ENCODE measurements at places on chromosomes 12 and 14. TPM values are rescaled to one million over a fixed set of nuclear protein-coding genes. Genes with fewer than 3 reads are reported as not detected.

DNA sequence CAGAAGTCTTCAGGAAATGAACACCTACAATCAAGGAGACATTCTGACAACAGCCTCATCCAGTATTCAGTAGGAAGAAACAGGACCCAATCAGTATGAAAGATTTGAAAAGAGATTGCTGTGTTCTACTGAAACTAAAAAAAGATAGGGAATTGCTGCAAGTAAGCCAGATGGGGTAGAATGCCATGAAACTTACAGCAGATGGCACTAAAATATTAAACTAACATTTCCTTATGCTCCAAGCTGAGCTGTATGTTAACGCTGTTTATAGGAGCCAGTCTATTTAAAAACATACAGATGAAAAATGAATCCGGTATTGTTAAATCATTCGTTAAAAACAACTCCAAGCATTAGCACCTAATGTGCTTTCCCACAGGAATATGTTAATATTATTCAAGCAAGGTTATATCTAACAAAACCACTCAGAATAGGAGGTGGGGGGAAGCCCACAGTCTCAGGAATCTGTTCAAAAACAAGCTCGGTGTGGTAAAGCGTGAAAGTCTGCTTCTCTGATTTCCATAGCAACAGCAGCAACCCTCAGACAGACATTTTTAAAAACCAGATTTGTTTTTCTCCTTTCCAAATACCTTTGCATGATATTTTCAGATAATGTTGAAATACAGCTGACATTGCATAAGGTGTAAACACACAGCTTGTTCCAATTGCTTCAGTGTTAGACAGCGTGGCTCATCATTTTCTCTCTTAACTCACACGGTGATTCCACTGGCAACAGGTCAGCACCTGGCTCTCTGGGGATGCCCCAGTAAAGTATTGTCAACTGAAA, 131.4 kb upstream of the CCDC175 start:
- no peak overlapping the region for H3K4me3 ChIP-seq
- H3K36me3 ChIP-seq: no peaks in the 10 kb centered on the region
- H3K27ac ChIP-seq: no peak overlapping the region
- DNase-seq: no peak
- no peaks in the 10 kb centered on the region for H3K27me3 ChIP-seq

- H3K27me3 ChIP-seq: no peaks in the 10 kb centered on the region
- H3K36me3 ChIP-seq: no peaks in the 10 kb centered on the region
- H3K4me3 ChIP-seq: no peak overlapping the region
Observed at GRCh38 chr14:56205881-56206280, 87.7 kb downstream of the PELI2 start.

DNA sequence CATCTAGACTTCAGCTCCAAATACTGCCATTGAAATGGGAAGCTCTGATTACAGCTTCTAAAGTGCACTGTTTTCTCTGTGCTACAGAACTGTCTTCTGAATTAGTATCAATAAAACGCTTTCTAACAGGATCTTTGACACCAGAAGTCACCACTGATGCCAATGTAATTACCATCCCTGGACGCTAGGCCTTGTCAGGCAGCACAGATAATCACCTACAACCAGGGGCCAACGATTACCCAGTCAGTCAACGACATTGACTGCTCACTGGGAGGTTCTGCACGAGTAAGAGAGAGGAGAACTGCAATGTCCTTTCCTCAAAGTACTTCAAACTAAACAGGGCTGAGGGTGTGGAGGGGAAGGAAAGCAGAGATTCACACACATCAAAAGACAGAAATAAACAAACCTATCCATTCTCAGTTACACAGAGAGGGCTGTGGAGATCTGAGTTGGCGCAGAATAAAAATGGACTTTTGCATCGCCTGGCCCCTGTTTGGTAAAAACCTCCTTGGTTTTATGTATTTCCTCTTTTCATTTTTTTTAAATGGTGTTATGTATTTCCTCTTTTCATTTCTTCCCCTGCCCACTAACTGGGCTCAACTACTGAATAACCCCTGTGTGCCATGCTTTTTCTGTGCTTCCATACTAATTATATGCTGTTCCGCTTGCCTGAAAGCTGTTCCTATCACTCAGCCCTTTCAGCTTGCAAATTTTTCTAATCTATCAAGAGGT, 492.2 kb downstream of the APAF1 start:
- no peak overlapping the region for H3K27ac ChIP-seq
- no peaks in the 10 kb centered on the region for H3K36me3 ChIP-seq
- H3K27me3 ChIP-seq: no peaks in the 10 kb centered on the region
- H3K4me1 ChIP-seq: no peaks in the 10 kb centered on the region
- no peak for DNase-seq

DNA sequence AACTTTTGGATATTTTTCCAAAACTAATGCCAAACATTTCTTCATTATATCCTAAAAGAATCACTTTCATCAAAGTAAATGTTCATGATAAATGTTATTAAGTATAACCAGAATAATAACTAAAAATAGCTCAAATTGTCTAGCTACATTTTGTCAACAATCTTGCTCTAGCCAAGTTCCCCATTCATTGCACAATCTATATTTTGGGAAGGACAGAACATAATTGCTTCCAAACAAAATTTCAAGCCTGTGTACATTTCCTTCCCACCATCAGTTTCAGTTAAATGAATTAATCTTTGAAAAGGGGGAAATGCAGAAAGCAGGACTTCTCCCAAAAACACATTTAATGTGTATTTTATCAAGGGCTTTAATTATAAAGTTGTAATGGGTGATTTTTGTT, 98.0 kb upstream of the PLEKHG7 start:
- H3K4me3 ChIP-seq: no peak overlapping the region
- no peak overlapping the region for H3K27ac ChIP-seq
- DNase-seq: no peak
- H3K4me1 ChIP-seq: peaks cover 7% of the 10 kb centered on the region

GRCh38 chr14:59130462-59130861, 58.0 kb upstream of the DAAM1 start:
- H3K4me1 ChIP-seq: no peaks in the 10 kb centered on the region
- H3K4me3 ChIP-seq: no peak overlapping the region
- no peaks in the 10 kb centered on the region for H3K36me3 ChIP-seq
- H3K27me3 ChIP-seq: peaks cover 38% of the 10 kb centered on the region

GRCh38 chr12:49907352-49907751, 3.7 kb upstream of the FAIM2 start:
- H3K27me3 ChIP-seq: peaks cover 30% of the 10 kb centered on the region
- no peaks in the 10 kb centered on the region for H3K36me3 ChIP-seq
- DNase-seq: no peak
- peaks cover 10% of the 10 kb centered on the region for H3K4me1 ChIP-seq

GRCh38 chr14:35578639-35579038, 44.7 kb downstream of the INSM2 start:
- H3K36me3 ChIP-seq: peaks cover 12% of the 10 kb centered on the region
- no peak overlapping the region for H3K4me3 ChIP-seq
- H3K27me3 ChIP-seq: no peaks in the 10 kb centered on the region
- no peak for DNase-seq
- H3K27ac ChIP-seq: no peak overlapping the region
- H3K4me1 ChIP-seq: peaks cover 3% of the 10 kb centered on the region

- no peaks in the 10 kb centered on the region for H3K4me1 ChIP-seq
- H3K36me3 ChIP-seq: no peaks in the 10 kb centered on the region
- DNase-seq: no peak
- H3K27ac ChIP-seq: no peak overlapping the region
- peaks cover 6% of the 10 kb centered on the region for H3K27me3 ChIP-seq
Observed at GRCh38 chr12:102776041-102776440, 141.0 kb downstream of the PAH start.

DNA sequence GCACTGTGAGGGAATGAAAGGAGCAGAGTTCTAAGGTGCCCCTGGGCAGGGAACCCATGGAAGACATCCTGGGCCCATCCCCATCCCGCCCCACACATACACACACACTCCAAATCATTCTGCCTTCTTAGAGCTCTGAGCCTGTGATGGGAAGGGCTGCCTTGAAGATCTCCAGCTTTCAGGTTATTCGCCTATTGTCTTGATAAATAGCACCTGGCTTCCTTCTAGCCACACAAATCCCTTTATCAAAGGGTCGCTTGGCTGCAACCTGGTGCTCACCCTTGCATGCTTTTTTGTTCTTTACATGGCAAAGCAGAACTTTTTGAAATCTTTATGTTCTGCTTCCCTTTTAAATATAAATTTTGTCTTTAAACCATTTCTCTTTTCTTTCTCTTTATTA, 112.2 kb upstream of the TMTC1 start:
- H3K27me3 ChIP-seq: no peaks in the 10 kb centered on the region
- H3K4me3 ChIP-seq: no peak overlapping the region
- H3K36me3 ChIP-seq: no peaks in the 10 kb centered on the region
- DNase-seq: no peak

DNA sequence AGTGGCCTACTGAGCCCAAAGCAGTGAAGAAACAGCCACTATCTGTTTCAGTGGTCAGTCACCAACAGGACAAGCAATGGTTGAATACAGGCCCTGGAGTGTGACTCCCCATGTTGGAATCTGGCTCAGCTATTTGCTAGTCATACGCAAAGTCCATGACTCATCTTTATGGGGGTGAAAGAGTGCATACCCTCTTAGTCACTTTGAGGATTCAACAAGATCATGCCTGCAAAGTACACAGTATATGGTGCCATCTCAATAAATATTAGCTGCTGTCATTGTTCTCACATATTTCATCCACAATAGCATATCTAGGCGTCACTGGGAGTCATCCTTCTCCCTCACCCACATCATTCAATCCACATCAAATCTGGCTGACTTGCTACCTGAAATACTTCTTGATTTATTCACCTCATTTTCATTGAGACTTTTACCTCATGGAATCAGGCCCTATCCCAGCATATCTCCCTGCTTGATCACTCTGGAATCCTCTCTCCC, 26.4 kb upstream of the STAB2 start:
- H3K4me3 ChIP-seq: no peak overlapping the region
- H3K27me3 ChIP-seq: peaks cover 9% of the 10 kb centered on the region
- no peaks in the 10 kb centered on the region for H3K4me1 ChIP-seq
- H3K36me3 ChIP-seq: no peaks in the 10 kb centered on the region

- H3K27me3 ChIP-seq: no peaks in the 10 kb centered on the region
- H3K4me1 ChIP-seq: peaks cover 40% of the 10 kb centered on the region
- peak overlapping the region; percentile 45 for H3K4me3 ChIP-seq
- peaks cover 6% of the 10 kb centered on the region for H3K36me3 ChIP-seq
- no peak for DNase-seq
Observed at GRCh38 chr12:92046557-92047392, 98.9 kb downstream of the BTG1 start.

DNA sequence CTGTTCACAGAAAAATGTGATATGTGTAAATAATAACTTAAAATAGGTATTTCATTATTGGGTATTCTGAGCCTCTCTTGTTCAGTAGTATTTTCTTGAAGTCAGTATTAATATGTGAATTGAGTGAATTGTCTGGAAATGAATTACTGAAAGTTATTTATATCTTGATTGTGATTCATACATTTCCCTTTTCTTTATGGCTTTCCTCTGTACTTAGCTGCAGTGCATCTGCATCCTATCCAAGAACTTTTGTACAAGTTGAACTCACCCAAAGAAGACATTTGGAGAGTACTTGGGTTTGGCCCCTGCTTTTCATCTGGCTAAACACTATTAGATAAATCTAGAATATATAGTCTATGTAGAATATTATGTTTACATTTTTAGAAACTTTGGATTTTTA, 326.0 kb downstream of the RAD51B start:
- H3K36me3 ChIP-seq: peaks cover 12% of the 10 kb centered on the region
- no peak overlapping the region for H3K27ac ChIP-seq
- no peaks in the 10 kb centered on the region for H3K4me1 ChIP-seq
- no peak overlapping the region for H3K4me3 ChIP-seq
- no peaks in the 10 kb centered on the region for H3K27me3 ChIP-seq

GRCh38 chr12:96271469-96272199, 77.5 kb downstream of the ELK3 start:
- no peak overlapping the region for H3K27ac ChIP-seq
- no peak for DNase-seq
- H3K27me3 ChIP-seq: no peaks in the 10 kb centered on the region
- peaks cover 56% of the 10 kb centered on the region for H3K36me3 ChIP-seq
- H3K4me3 ChIP-seq: no peak overlapping the region

- H3K36me3 ChIP-seq: no peaks in the 10 kb centered on the region
- no peak overlapping the region for H3K4me3 ChIP-seq
- peak; percentile 45 for DNase-seq
- H3K27ac ChIP-seq: no peak overlapping the region
- no peaks in the 10 kb centered on the region for H3K27me3 ChIP-seq
- H3K4me1 ChIP-seq: no peaks in the 10 kb centered on the region
Observed at GRCh38 chr12:91326058-91327027, 143.7 kb upstream of the DCN start.

DNA sequence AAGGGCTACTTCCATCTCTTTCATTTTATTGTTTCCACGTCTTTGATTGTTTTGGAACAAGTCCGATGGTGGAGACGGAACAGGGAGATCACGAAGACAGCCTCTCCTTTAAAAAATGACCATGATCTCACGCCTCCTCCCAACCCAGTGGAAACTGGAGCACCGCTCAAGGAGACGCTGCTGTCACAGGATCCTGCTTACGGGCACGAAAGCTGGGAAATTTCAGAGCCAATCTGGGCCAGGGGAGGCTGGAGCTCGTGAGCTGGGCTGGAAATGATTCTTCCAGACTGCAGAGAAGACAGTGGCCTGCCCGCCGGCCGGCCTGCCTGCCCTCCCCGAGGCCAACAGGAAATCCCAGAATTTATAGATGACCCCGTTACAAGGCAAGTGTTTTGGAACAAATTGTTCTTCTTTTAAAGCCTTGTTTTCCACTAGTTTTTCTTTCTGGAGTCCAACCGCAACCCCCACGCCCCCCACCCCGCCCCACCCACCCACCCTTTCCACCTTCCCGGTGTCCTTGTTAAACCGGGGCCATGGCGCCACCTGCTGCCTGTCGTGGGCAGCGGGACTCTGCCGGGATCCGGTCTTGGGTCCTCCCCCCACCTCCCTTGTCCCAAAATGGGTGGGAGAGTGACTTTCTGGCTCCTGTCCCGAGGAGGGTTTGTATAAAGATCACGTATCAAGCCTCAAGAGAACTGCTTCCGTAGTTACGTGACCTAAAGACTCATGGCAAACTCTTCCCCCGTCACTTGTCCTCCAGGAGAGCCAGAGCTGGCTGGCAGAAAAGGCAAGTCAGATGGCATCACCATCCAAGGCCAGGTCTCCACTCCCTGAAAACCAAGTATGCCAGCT, 40.3 kb downstream of the MAP1LC3B2 start:
- no peak overlapping the region for H3K27ac ChIP-seq
- peak; percentile 69 for DNase-seq
- H3K27me3 ChIP-seq: peaks cover 5% of the 10 kb centered on the region
- no peak overlapping the region for H3K4me3 ChIP-seq

DNA sequence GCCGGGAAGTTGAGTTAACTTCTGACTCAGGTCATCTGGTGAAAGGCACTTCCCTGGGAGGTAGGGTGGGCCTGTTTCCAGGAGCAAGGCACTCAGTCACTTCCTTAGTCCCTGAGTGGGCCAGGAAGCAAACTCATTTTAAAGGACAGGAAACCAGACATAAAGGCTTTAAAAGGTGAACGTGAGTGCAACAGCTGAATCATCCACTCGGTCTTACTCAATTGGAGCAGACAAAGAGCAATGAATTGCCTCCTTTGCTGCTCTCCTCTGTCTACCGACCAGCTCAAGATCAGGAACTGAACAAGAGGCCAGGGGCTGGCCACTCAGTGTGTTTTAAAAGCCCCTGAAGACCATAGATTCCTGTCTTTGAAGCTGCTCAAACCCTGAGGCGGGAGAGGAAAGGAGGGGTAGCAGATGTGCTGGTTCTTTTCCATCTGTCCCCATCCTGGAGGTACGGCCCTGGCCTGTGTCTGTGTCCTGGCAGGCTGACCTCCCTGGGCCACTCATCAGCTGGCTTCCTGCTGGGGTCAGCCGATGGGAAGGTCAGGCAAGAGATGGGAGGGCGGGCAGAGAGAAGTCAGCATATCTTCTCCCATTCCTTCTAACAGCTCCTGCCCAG, 148.9 kb downstream of the PPM1H start:
- peaks cover 13% of the 10 kb centered on the region for H3K4me1 ChIP-seq
- DNase-seq: peak; percentile 46
- no peaks in the 10 kb centered on the region for H3K36me3 ChIP-seq

The SMCO2 gene
- 0.91 TPM for total RNA-seq

The RND1 gene
- 2.7 TPM for total RNA-seq

The NAP1L1 gene
- 655 TPM for total RNA-seq

The E2F7 gene
- 26.1 TPM for total RNA-seq

The KCNK10 gene
- total RNA-seq: not detected

The A2M gene
- total RNA-seq: not detected
